ENCODE measurements at places on chromosomes 7 and 10. TPM values are rescaled to one million over a fixed set of nuclear protein-coding genes. Genes with fewer than 3 reads are reported as not detected.
A peak's percentile ranks its signal among the peaks of the same experiment; 100 is the strongest.

SNCG gene
- 69.6 TPM for total RNA-seq

NEUROD6 gene
- total RNA-seq = not detected

SORCS3 gene
- 1.0 TPM for total RNA-seq

POLR2J3 gene
- 29.5 TPM for total RNA-seq

GPAM gene
- 4.5 TPM for total RNA-seq

ERVW-1 gene
- total RNA-seq = not detected

DCLRE1A gene
- 4.0 TPM for total RNA-seq

DNA sequence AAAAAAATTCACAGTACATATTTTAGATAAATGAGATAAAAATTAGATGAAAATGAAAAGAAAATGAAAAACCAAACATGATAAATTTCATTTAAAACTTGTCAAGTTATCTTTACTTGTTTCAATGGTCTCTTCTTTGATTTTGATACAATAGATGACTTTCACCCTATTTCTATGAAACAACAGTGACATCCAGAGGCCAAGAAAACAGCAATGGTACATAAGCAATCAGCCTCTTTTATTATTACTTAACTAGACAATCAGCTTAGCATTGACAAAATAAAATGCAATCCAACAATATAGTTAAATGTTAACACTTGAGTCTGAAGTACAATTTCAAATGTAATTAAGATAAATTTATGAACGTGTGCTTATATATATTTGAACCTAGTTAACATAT is 74.8 kb upstream of the GPR37 start:
- no peak for DNase-seq

DNA sequence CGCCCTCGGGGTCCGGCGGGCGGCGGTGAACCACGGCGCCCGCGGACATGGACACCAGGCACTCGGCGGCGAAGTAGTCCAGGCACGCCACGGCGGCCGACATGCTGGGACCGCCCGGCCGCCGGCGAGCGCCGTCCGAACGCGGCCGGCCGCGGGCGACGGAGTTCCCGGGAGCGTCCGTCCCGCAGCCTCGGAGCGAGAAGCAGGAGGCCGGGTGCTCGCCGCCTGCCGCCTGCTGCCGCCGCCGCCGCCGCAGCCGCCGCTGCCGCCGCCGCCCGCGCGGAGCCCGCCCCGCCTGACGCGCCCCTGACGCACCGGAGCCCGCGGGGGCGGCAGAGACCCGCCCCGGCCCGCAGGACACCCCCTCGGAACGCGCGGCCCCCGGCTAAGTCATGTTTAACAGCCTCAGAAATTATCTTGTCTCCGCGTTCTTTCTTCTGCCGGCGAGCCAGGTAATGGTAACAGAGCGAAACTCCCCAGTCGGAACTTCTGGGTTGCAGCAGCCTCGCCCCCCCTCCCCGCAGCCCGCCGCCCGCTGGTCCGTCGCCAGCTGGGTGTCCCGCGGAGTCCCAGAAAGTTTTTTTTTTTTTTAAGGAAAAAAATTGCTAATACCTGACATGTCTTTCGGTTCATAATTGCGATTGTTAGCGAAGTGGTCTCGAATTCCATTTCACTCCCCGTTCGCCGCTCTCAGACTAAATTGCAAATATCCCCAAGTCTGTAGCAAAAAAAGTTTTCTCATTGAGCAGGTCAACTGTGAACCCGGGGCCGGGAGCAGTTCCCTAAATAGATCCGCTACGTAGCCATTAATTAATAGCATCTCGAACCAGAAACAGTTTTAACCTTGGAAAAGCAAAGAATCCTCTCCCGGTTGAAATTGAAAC is at the start of gene KLF14:
Gene KLF14, minus strand, starts transcription at position 277 of the 884 bp plus-strand sequence. Its CDS starts 174 bp downstream, at position 103.
- peak; percentile 31 for DNase-seq

DNA sequence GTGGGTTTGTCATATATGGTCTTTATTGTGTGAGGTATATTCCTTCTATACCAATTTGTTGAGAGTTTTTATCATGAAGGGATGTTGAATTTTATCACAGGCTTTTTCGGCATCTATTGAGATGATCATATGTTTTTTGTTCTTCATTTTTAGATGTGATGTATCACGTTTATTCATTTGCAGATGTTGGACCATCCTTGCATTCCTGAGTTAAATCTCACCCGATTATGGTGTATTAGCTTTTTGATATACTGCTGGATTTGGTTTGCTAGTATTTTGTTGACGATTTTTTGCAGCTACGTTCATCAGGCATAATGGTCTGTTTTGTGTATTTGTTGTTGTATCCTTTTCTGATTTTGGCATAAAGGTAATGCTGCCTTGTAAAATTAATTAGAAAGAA is 311.0 kb downstream of the PTEN start:
- no peak for DNase-seq

GRCh38 chr7:83355143-83355542 is 192.5 kb upstream of the PCLO start:
- DNase-seq = no peak

GRCh38 chr10:73641328-73642060 is at the start of gene MYOZ1:
Gene MYOZ1 (minus strand): TSS chr10:73641474. CDS start chr10:73640017, 1,457 bp downstream.
- no peak for DNase-seq
